ENCODE measurements at places on chromosomes 12 and 14.

DNA sequence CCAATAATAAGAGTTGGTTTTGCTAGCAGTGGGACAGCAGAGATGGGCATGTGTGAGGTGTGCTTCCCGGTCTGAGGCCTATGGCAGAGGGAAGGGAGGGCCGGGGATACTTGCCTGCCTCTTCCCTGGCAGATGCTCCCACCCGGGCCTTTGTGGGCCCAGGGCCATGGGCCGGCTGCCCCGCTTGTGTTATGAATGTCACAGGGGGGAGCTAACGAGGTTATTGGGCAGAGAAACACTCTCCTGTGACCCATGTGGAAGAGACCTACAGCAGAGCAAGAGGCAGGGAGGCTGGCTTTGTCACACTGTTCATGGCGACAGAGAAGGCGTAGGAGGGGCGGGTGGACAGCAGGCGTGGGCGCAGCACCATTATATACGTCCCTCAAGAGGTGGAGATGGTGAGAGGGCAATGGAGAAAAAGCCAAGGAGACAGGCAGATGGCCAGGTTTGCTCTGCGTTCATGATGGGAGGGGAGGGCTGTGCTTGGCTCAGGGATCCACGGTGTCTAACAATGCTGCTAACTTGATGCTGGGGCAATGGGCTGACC lies 13.3 kb downstream of the CCND2 start:
- DNase-seq = no peak

DNA sequence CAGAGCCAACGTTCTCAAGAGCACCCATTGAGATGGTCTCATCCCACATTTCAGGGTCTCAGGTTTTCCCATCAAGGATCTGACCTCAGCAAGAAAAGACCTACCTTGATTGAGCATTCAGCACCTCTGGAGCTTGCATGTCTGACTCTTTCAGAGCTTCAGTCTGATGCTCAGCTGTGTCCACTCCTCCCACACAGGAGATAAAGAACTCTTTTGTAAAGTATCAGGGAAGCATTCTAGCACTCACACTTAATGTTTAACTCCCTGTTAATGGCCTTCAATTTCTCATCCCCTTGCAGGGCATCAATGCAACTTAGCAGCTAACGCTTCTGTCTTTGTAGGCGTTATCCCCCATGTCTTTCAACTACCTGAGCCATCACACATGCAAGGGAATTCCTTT lies 124.1 kb downstream of the GALC start:
- DNase-seq = no peak

- DNase-seq = peak; percentile 40
Observed at GRCh38 chr12:131074221-131075083, 120.7 kb downstream of the ADGRD1 start.

- no peak for DNase-seq
Observed at GRCh38 chr14:75446447-75446846, 18.6 kb downstream of the JDP2 start.
